IMR-90 (cell line): ENCODE measurements at places on chromosomes 13 and 19. TPM values are rescaled to one million over a fixed set of nuclear protein-coding genes. Genes with fewer than 3 reads are reported as not detected.
A peak's percentile ranks its signal among the peaks of the same experiment; 100 is the strongest.

DNA sequence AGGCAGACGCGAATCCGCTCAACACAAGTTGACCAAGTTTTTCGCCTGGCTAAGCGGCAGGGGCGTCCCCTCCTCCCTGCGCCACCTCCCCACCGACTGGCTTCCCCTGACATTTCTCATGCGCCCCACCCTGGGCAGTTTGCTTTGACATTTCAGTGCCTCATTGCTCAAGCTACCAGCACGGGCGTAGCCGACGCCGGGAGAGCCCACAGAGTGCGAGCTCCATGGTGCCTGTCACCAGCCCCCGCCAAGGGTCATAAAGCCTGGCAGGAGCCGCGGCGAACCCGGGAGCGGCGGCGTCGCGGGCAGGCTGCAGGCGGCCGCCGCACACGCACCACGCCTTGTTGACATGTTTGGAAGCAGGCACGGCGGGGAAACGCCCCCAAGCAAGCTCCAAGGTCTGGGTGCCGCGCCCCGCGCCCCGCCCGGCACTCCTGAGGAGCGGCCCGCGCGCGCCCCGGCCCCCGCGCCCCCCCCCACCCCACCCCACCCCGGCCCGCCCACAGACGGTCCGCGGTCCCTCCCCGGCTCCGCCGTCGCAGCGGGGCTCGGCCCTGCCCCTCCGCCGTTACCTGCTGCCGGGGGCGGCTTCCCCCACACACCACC is 601 bp downstream of the FBXL3 start:
- peak; percentile 37 for DNase-seq
- H3K27ac ChIP-seq: peak overlapping the region; percentile 94
- H3K4me3 ChIP-seq: peak overlapping the region; percentile 93
- 0 out of 2 replicates have a peak, but pooled peaks cover 1% of the 10 kb centered on the region for H3K36me3 ChIP-seq
- no peaks in the 10 kb centered on the region for H3K27me3 ChIP-seq

DNA sequence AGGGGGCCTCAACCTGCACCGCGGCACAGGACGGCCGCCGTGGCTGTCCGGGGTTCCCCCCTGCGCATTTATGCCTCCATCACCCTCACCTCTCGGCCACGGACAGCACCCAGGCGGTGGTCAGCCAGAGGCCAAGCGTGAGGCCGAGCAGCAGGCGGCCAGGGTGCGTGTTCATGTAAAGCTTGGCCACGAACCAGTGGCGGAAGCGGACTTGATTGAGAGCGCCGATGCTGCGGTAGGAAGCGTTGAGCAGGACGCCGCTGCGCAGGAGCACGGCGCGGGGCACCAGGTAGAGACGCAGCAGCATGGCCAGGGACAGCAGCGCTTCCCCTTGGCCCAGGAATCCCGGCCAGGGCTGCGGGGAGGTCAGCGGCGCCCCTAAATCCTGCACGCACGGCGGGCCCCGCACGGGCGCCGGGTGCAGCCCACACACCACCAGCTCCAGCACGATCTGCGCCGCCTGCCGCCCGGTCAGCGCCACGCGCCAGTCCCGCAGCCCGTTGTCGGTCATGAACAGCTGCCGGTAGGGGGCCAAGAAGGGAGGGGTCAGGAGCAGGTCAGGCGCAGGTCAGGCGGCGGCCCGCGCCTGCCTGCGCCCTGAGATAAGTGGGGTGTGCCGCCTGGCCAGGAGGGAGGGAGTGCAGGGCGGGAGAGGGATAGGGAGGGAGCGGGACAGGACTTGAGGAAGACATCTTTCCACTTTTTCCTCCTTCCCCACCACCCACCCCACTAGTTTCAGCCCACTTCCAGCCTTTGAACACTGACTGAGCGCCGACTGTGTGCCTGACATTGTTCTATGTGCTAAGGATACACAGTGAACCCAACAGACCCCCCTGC is 6.5 kb downstream of the KCNN4 start:
- peak; percentile 58 for DNase-seq
- H3K27me3 ChIP-seq: peaks cover 11% of the 10 kb centered on the region
- H3K4me3 ChIP-seq: no peak overlapping the region
- H3K4me1 ChIP-seq: peaks cover 3% of the 10 kb centered on the region
- no peaks in the 10 kb centered on the region for H3K36me3 ChIP-seq
- no peak overlapping the region for H3K27ac ChIP-seq

GRCh38 chr13:99800951-99801350 is 170.6 kb downstream of the ZIC5 start:
- no peak for DNase-seq
- H3K4me3 ChIP-seq: no peak overlapping the region
- no peaks in the 10 kb centered on the region for H3K27me3 ChIP-seq
- H3K36me3 ChIP-seq: no peaks in the 10 kb centered on the region

- H3K27ac ChIP-seq: no peak overlapping the region
- H3K4me3 ChIP-seq: no peak overlapping the region
- no peaks in the 10 kb centered on the region for H3K4me1 ChIP-seq
Observed at GRCh38 chr13:103277959-103278694, 211.9 kb upstream of the SLC10A2 start.

GRCh38 chr19:38142176-38143035 is 81.6 kb downstream of the DPF1 start:
- H3K4me3 ChIP-seq: no peak overlapping the region
- peaks cover 10% of the 10 kb centered on the region for H3K36me3 ChIP-seq
- DNase-seq: peak; percentile 28
- H3K4me1 ChIP-seq: no peaks in the 10 kb centered on the region
- no peaks in the 10 kb centered on the region for H3K27me3 ChIP-seq

DNA sequence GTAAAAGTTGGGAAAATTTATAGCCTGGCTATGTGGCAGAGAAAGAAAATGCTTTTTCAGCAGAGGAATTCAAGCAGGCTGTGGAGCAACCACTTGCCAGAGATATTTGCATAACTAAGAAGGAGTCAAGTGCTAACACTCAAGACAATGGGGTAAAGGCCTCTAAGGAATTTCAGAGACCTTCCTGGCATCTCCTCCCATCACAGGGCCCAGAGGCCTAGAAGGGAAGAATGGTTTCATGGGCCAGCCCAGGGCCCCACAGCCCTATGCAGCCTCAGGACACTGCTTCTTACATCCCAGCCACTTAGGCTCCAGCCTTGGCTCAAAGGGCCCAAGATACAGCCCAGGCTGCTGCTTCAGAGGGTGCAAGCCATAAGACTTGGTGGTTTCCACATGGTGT is 14.3 kb downstream of the SLC15A1 start:
- H3K27me3 ChIP-seq: peaks cover 10% of the 10 kb centered on the region
- no peaks in the 10 kb centered on the region for H3K4me1 ChIP-seq
- H3K36me3 ChIP-seq: no peaks in the 10 kb centered on the region
- H3K4me3 ChIP-seq: no peak overlapping the region

GRCh38 chr19:47428177-47428894 is 9.0 kb upstream of the MEIS3 start:
- no peaks in the 10 kb centered on the region for H3K36me3 ChIP-seq
- H3K4me3 ChIP-seq: peak overlapping the region; percentile 12; the same call in 1 of the 2 replicates
- no peak overlapping the region for H3K27ac ChIP-seq
- peaks cover 3% of the 10 kb centered on the region; the same call in 1 of the 2 replicates for H3K4me1 ChIP-seq

- H3K27ac ChIP-seq: peak within 1 kb of the TSS; percentile 41; the same call in 1 of the 2 replicates
- no peaks in the 10 kb centered on the region for H3K27me3 ChIP-seq
- H3K4me1 ChIP-seq: peaks cover 6% of the 10 kb centered on the region
- H3K36me3 ChIP-seq: peaks cover 3% of the 10 kb centered on the region; the same call in 1 of the 2 replicates
Observed at GRCh38 chr19:1401138-1401888, at the start of gene GAMT. Gene GAMT, minus strand, starts transcription at chr19:1401542. Its CDS starts 66 bp downstream, at chr19:1401476.

GRCh38 chr19:2663920-2664571 is 38.4 kb downstream of the GNG7 start:
- H3K4me3 ChIP-seq: no peak overlapping the region
- DNase-seq: no peak
- H3K36me3 ChIP-seq: no peaks in the 10 kb centered on the region
- peaks cover 17% of the 10 kb centered on the region for H3K27me3 ChIP-seq
- no peak overlapping the region for H3K27ac ChIP-seq

DNA sequence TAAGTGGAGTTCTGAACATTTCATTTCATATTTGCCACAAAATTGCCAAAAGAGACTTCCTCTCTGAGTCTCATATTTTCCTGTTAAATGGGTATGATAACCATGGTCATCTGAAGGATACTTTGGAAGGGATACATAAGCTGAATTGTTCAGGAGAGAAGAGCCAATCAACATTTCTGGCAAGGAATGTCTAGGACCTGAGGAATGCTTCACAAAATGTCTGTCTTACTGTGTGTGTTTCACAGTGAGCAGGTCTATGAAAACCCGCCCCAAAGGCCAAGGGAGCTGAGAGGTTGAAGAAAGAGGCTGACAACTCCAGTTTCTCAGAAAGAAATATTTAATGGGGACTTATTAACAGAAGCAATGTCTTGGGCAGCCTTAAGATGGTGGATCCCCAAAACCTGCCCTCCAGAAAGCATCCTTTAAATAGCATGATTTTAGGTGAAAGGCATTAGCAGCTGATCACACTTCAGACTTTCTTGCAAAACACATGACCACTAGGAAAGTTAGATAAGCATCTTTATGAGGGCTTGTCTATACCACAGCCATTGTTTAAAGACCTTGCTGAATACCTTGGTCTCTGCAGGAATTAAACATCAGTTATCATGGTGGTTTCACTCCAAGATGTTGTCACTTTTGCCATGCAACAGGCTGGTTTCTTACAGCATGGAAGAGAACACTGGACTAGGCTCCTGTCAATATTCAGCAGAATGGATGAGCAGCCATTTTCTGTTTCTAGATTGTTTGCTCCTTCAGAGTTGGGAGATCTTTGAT is 78.9 kb downstream of the TNFSF11 start:
- H3K36me3 ChIP-seq: no peaks in the 10 kb centered on the region
- no peak for DNase-seq
- H3K4me3 ChIP-seq: no peak overlapping the region
- no peaks in the 10 kb centered on the region for H3K4me1 ChIP-seq
- H3K27ac ChIP-seq: no peak overlapping the region

- H3K4me1 ChIP-seq: peaks cover 3% of the 10 kb centered on the region; the same call in 1 of the 2 replicates
- H3K27ac ChIP-seq: no peak overlapping the region
- no peak overlapping the region for H3K4me3 ChIP-seq
- no peaks in the 10 kb centered on the region for H3K36me3 ChIP-seq
- H3K27me3 ChIP-seq: peaks cover 10% of the 10 kb centered on the region
Observed at GRCh38 chr19:7507884-7508283, 8.0 kb upstream of the ZNF358 start.

DNA sequence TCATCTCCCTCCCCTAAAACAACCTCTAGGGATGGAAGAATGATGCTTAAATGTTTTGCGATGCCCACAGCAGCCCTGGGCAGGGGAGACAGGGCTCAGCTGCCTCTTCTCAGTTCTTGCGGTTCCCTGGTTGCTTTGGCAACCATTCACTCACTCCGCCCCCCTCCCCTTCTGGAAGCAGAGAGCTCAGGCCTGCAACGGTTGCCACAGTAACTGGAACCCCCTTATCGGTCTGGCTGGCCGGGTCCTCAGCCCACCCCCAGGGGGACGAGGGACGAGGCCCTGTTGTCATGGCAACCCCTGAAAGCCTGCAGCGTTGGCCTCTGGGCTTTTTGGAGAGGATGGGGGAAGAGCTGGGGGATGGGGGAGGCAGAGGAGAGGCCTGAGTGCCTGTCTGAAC is 19.5 kb downstream of the NOVA2 start:
- no peak overlapping the region for H3K4me3 ChIP-seq
- H3K36me3 ChIP-seq: no peaks in the 10 kb centered on the region
- H3K4me1 ChIP-seq: no peaks in the 10 kb centered on the region

DNA sequence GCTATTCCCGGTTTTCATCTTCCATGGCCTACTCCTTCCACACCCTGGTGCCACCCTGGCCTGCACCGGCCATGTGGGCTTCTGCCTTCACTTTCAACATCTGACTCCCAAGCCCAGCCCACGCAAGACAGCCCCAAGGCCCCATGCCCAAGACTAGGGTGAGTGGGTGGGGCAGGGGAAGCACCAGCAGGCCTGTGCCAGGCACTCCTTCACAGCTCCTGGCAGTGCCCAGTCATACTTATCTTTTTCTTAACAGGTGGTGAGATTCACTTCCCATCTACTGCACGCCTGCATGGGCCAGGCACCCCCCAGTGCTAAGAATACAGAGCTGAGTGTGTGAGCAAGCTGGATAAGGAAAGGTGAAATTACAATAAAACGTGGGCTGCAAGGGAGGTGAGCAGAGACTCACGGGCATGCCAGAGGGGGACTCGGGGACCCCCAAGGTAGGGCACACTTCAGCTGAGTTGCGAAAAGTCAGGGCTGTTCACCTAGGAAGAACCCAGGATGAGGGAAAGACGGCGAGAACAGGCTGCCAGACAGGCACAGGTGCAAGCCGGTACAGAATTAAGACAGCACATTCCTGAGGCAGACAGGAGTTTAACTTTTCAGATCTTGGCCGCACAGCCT is 55.7 kb downstream of the COL4A1 start:
- no peak overlapping the region for H3K4me3 ChIP-seq
- DNase-seq: no peak
- peaks cover 40% of the 10 kb centered on the region for H3K4me1 ChIP-seq
- H3K27me3 ChIP-seq: no peaks in the 10 kb centered on the region

GRCh38 chr13:36770741-36771140 is 48.3 kb upstream of the RFXAP start:
- no peaks in the 10 kb centered on the region for H3K36me3 ChIP-seq
- DNase-seq: no peak
- no peak overlapping the region for H3K4me3 ChIP-seq
- no peaks in the 10 kb centered on the region for H3K4me1 ChIP-seq
- peaks cover 2% of the 10 kb centered on the region for H3K27me3 ChIP-seq

The CRTC1 gene
- total RNA-seq: 0.18 and 0.28 TPM in 2 replicates

The TRPM4 gene
- total RNA-seq: 1.9 and 2.2 TPM in 2 replicates

The STX10 gene
- 64.9 and 76.7 TPM in 2 replicates for total RNA-seq

The FOXA3 gene
- not detected in 2 replicates for total RNA-seq

The FFAR2 gene
- not detected in 2 replicates for total RNA-seq
